ENCODE measurements at places on chromosomes 6 and 20. TPM values are rescaled to one million over a fixed set of nuclear protein-coding genes. Genes with fewer than 3 reads are reported as not detected.

Gene KHDC1
- total RNA-seq: 0.33 TPM

Gene WASF1
- total RNA-seq: 17.3 TPM

Gene DNAH8
- total RNA-seq: under 0.01 TPM

Gene BCAS1
- total RNA-seq: not detected

Gene MRAP2
- total RNA-seq: 3.6 TPM

Gene CRISP2
- not detected for total RNA-seq

Gene LY6G6C
- not detected for total RNA-seq

Gene ABHD16A
- total RNA-seq: 37.9 TPM

Gene RCAN2
- total RNA-seq: 1.5 TPM

Gene GSTA3
- total RNA-seq: not detected

Gene CHRNA4
- total RNA-seq: not detected

Gene CCDC28A
- total RNA-seq: 8.8 TPM
